ENCODE measurements at places on chromosomes 2 and 18.

GRCh38 chr2:127573771-127574170, 38.3 kb downstream of the MYO7B start:
- no peak for DNase-seq

DNA sequence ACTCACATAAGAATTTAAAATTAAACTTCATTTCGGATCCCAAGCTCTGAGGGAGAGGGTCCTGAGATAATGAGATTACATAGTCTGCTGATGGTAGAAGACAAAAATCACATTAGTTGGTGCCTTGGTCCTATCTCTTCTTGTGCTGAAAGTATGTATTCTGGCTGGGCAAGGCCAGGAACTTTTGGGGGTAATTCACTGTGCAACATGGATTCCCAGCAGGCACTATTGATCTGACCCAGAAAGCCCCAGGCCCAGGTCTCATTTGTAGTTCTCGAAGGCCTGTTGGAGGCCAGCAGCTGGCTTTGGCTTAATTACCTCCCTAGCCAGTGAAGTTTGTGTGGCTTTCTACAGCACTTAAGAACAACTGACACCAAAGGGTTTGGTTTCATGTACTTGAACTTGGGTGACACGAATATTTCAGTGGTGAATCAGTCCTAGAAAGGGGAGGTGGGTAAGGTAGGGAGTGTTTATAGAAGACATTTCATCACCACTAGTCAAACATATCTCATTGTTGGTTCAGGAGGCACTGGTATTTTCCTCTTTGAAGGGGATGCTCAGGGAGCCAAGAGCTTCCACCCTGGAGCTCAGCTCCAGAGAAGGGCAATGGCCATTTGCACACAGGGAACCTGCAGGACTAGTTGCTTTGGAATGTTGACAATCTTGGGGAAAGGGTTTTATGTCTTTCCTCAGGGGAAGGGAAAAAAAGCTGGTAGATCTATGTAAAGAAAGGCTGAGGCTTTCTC, 217.8 kb downstream of the OSR1 start:
- no peak for DNase-seq

- DNase-seq = no peak
Observed at GRCh38 chr2:112161431-112162145, 23.4 kb downstream of the FBLN7 start.

DNA sequence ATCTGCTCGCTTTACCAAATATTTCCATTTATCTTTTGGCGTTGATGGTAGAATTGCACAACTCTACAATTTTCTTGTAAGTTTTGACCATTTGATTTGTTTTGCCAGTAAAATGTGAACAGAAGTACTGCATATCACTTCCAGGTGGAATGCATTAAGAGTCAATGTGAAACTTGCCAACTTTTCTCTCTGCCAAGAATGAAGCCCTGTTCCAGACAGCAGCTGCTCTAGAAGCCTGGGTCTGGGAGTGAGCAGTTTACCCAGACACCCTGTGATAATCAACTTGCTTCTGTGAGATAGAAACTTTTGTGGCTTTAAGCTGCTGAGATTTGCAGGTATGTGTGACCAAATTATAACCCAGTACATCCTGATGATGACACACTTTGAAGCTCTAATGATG, 115.9 kb upstream of the SYT4 start:
- no peak for DNase-seq

- no peak for DNase-seq
Observed at GRCh38 chr2:240437551-240437860, 2.0 kb downstream of the GPC1 start.
